ENCODE measurements at places on chromosomes 12 and 14.

GRCh38 chr14:89509891-89510290 is 92.9 kb upstream of the FOXN3 start:
- no peak for DNase-seq

- DNase-seq: no peak
Observed at GRCh38 chr12:2160043-2160442, 107.3 kb downstream of the CACNA1C start.

GRCh38 chr12:20547816-20548575 is 147.1 kb upstream of the SLCO1C1 start:
- DNase-seq: no peak

GRCh38 chr14:57865403-57866198 is at the start of gene SLC35F4:
Gene SLC35F4, minus strand, starts transcription at chr14:57866092.
- no peak for DNase-seq

GRCh38 chr14:56892959-56893358 is 82.7 kb upstream of the OTX2 start:
- no peak for DNase-seq

DNA sequence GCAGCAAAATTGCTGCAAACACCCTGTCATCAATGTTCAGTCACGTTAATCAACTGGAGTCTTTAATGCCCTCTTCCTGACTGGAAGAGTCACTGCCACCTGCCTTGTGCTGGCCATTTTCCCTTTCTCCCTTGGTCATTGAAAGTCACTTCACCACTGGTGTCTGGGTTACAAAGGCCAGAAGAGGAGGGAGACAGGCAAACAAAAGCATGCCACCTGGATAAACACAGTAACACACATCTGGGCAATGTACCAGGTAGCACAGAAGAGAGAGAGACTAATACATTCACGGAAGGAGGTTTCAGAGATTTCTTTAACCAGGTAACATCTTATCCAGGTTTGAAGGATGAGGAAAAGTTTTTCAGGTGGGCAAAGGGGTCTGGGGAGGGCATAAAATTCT is 32.7 kb downstream of the GPHB5 start:
- no peak for DNase-seq

GRCh38 chr12:126910570-126910969 is 1356.4 kb upstream of the TMEM132C start:
- DNase-seq: no peak

- DNase-seq: no peak
Observed at GRCh38 chr14:85528080-85528896, 1.7 kb upstream of the FLRT2 start.

GRCh38 chr14:56808110-56808382 is 2.2 kb downstream of the OTX2 start:
- no peak for DNase-seq

- no peak for DNase-seq
Observed at GRCh38 chr12:95358111-95359083, 115.6 kb upstream of the METAP2 start.

DNA sequence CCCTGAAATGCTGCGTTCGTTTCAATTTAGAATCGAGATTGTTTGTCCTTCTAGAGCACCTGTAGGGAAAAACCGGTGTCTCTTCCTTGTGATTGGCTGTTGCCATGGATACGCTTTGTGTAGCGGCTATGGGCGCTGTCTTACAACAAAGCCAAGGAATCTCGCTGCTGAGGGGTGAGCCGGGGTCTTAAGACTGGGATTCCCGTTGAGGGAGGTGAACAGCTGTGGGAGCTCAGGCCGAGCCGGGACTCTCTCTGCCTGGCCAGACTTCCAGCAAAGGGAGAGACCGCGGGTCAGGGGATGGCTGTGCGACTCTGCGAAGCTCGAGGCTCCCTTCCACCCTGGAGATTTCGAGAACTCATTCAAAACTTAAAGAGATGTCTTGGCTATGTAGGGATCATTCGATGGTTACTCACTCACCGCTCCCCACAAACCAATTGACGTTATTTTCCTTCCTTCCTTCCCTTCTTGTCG is at the start of the genes LRRIQ1 and TSPAN19:
TSS of gene LRRIQ1 (plus strand) at position 118 of the 474 bp plus-strand sequence. CDS start 1,826 bp downstream, outside the sequence.
TSS of gene TSPAN19 (minus strand) at position 44 of the 474 bp plus-strand sequence. CDS start 6,331 bp downstream, outside the sequence.
- peak; percentile 60 for DNase-seq

GRCh38 chr12:101166866-101167265 is 43.2 kb downstream of the SLC5A8 start:
- DNase-seq: peak; percentile 34

DNA sequence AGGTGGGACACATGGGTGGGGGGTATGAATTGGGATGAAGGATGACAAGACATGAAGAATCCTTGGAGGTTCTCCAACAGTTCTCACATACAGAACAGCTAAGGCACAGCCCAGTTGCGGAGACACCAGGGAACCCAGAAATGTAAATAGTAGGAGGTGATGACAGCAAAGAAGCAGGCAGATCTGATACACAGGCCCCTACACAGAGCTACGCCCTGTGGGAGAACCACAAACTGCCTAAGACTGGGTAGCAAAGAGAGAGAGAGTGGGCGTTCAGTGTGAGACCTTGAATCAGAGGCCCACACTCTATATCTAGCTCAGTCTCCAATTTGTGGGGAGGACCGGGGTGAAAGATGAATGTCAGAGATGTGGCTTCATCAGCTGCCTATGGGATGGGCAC is 9.5 kb upstream of the NUMB start:
- DNase-seq: no peak

GRCh38 chr14:72892103-72892878 is 1.6 kb downstream of the DPF3 start:
- DNase-seq: no peak

- DNase-seq: no peak
Observed at GRCh38 chr14:101233808-101234207, 327.5 kb upstream of the DIO3 start.

DNA sequence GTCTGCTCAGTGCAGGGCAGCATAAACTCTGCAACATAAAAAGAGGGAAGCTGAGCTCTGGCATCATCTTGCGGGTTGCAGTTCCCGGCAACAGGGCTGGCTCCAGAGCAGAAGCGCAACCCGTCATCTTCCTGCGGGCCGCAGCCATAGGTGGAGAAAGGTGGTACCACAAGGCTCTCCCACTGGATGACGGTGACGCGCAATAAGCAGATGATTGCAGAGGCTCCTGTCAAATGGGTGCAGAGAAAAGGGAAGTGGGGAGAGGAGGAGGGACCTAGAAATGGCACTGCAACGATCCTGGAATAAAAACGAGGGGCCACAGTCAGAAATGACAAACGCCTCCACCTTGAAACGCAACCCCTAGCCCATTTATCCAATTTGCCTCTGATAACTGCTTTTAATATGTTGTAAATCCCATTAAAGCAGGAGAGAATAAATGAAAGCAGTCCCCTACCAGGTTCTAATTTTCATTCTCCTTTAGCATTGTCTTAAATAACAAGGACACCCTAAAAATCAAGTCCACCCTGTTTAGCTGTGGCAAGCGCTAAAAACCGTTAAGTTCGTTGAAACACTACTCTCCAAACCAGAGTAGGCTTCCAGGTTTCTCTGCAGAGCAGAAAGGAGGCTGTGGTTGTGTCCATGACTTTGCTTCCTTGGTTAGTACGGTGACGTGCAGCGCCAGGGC is 30.9 kb upstream of the TUBA1C start:
- no peak for DNase-seq

DNA sequence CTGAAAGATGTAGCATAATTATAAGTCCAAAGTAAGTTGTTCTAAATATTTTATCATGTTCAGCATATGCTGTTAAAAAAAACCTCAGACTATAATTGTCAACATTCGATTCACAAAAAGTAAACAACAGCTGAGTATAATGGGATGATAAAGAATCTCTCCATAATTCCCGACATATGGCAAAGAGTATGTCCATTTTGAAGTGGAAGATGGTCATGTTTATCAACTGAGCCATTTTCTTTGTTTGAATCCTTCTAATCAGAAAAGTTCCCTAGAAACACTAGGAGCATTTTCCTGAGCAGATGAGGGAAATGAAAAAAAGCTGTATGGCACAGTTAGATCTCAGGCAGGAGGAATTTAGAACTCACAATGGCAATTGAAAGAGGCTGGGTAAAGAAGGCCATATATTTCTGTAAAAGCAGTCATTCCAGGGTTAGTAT is 192.1 kb upstream of the AMIGO2 start:
- no peak for DNase-seq
